Activated naive CD4-positive, alpha-beta T cell treated with anti-CD3 and anti-CD28 coated beads for 36 hours (primary cell): ENCODE measurements at places on chromosomes 5 and 9.

DNA sequence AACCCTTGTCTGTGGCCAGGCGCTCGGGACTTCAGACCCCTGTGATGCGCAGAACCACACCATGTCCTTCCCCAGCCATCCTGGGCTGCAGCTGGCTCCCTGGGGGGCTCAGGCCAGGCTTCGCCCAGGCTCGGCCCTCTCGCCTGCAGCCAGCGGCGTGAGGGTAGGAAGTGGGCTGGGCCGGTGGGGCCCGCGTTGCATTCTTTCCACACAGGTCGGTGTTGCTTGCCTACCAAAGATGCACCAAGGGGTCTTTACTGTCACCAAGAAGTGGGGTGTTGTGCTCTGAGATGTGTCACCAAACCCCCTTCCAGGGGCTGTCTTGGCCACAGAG lies 48.3 kb upstream of the RNF130 start:
- DNase-seq, result no peak

DNA sequence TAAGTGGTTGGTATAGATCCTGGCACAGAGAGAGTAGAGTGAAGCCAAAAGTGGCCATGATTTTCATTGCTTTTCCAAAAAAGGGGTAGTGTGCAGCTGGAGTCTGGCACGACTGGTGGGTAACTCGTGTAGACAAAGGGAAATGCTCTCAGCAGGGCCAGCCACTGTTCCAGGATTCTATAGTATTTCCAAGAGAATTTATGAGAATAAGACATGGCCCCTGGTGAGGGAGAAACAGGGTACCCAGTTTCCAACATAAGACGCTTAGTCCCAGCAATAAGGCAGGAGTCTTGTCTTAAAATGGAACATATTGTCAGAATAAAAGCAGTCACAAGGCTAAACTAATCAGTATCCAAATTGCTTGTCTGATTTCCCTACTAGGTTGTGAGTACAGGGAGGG lies 52.1 kb downstream of the NMUR2 start:
- DNase-seq, result no peak

GRCh38 chr5:106092455-106092854 lies 1578.3 kb downstream of the EFNA5 start:
- DNase-seq, result no peak

DNA sequence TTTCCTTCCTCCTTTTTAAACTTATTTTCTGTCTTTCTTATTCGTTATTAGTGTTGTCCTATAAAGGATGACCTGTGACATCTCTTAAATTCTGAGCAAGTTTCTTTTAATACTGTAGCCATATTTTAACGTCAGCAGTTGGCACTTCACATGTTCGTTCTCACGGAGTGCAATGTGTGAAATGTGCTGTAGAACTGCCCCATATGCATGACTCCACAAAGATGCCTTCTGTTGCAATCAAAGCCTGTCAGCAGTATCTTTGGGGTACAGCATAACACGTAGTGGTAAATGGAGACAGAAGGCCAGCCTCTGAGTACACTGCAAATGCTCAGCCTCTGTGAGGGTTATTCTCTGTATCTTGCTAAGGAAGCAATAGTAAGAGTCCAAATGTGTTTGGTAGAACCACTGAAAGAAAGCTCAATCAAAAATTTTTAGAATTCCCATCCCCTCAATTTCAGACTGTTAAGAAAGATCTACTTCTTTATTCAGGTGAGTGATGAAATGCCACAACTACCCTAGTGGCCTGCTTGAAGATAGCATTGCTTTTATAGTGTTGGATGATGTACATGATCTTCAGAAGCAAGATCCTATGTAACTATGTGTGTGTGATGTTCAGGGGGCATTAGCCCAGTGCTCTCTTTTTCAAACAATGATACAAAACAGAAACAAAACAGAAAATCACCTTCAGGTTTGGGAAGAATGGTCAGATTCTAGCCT lies 277.7 kb downstream of the TMEM167A start:
- DNase-seq, result no peak

DNA sequence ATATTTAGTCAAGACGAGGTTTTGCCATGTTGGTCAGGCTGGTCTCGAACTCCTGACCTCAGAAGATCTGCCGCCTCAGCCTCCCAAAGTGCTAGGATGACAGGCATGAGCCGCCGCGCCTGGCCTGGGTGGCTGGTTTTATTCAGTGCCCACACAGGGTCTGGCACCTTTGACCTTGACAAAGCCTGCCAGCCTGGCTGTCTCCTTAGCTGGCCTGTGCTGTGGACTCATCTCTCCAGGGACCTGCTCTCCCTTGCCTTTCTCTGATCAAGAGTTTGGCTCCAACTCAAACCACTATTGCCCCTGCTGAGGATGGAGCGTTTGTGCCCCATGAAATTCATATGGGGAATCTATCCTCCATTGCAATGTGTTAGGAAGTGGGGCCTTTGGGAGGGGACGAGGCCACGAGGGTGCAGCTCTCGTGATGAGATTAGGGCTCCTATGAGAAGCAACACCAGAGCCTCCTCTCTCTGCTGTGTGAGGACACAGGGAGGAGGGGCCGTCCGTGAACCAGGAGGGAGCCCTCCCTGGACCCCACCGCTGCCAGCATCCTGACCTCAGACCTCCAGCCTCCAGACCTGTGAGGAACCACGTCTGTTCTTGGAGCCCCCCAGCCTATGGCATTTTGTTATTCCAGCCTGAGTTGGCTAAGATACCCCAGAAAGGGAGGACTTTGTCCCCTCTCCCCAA lies 45.0 kb downstream of the MRPL36 start:
- DNase-seq, result no peak

DNA sequence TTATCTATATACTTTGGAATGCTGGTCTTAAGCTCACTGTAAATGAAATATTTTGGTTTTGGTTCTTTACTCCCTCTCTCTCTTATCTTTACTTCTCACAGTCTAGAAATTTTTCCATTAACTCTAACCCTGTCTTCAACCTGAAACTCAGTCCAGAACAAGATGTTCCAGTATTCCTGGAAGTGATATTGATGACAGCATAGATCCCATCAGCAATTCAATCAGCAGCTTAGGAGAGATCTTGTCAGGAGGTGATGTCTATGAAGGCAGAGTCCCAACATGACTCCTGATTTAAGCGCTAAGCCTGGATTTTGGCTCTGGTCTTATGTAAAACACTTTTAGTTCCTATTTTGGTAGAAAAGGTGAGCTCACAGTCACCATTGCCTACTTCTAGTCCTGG lies 52.6 kb downstream of the RFK start:
- DNase-seq, result no peak

GRCh38 chr5:16580382-16580781 lies 36.4 kb downstream of the RETREG1 start:
- no peak for DNase-seq

GRCh38 chr9:130308081-130308571 lies 42.6 kb downstream of the HMCN2 start:
- DNase-seq, result no peak

- DNase-seq, result no peak
These were observed 428.6 kb downstream of the PDE4D start for GRCh38 chr5:59464969-59465368.

GRCh38 chr5:151233616-151234085 lies 9.8 kb upstream of the CCDC69 start:
- DNase-seq, result no peak

- no peak for DNase-seq
These were observed 42.7 kb downstream of the ST8SIA4 start for GRCh38 chr5:100860407-100860806.

- DNase-seq, result no peak
These were observed 210.5 kb downstream of the GADD45G start for GRCh38 chr9:89815061-89815902.

GRCh38 chr5:61731946-61732314 lies 399.9 kb downstream of the ZSWIM6 start:
- no peak for DNase-seq

DNA sequence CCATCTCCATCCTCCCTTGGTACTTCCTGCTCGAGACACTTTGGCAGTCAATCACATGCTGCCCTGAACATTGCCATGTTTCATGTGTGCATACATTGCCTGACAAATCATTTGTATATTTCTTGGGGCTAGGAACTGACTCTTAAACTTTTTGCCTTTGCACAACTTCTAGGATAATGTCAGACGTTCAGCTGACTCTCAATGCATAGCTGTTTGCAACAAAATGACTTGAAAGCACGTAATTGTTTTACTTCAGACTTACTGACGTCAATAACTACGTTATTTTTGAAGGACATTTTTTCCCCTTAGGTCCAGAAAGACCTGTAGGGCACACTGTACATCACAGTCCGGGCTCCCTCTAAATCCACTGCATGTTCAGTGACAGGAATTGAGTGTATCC lies 37.4 kb upstream of the DAB2 start:
- no peak for DNase-seq

DNA sequence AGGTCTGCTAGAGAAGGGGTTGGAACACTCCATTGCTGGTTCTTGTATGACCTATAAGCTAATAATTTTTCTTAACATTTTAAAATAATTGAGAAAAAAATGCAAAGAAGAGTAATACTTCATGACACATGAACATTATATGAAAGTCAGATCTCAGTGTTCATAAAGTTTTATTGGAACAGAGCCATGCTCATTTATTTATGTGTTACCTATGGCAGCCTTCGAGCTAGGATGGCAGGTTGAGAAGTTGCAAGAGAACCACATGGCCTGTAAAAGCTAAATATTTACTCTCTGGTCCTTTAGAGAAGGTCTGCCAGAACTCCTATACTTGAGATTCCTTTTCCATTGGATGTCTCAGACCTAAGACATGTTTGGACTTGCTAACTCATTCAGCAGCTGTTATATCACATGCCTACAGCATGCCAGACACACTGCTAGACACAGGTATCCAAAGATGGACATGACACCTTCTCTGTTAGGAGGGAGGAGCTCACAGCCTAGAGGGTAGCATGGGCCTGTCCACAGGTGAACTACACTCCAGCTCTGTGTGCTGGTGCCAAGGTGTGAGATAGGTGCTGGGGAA lies 304.3 kb downstream of the ARHGAP26 start:
- no peak for DNase-seq

DNA sequence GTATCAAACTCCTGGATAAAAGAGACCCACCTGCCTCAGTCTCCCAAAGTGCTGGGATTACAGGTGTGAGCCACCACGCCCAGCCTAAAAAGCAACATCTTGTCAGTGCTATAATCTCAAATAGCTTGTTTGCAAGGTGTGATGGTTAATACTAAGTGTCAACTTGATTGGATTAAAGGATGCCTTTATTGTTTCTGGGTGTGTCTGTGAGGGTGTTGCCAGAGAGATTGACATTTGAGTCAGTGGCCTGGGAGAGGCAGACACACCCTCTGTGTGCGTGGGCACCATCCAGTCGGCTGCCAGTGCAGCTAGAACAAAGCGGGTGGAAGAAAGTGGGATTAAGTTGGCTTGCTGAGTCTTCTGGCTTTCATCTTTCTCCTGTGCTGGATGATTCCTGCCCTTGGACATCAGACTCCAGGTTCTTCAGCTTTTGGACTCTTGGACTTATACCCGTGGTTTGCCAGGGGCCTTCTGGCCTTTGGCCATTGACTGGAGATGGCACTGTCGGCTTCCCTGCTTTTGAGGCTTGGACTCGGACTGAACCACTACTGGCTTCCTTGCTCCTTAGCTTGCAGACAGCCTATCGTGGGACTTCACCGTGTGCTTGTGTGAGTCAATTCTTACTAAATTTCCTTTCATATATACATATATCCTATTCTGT lies 28.1 kb downstream of the TARS1 start:
- DNase-seq, result no peak

DNA sequence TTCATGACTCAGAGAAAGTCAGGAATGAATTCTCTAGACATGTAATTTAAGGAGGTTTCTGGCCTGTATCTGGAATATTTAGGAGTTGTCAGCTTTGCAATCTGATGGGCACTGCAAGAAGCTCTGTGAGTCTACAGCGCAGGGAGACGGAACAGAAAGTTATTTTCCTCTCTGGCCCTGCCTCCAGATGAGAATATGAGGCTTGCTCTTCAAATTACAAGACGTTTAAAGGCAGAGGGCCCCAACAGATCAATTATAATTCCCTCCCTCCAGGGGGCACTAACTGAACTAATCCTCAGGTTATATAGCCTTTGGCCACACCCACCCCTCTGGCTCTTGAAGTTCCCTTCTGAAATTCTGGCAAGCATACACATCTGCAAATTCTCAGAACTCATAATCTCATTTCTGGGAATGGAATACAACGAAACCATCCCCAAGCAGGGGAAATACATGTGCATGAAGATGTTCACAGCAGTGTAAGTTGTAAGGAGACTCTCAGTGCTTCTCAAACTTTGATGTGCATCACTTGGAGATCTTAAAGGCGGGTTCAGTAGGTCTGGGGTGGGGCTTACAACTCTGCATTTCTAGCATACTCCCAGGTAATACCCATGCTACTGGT lies 307.6 kb downstream of the CWC27 start:
- peak; percentile 65 for DNase-seq

DNA sequence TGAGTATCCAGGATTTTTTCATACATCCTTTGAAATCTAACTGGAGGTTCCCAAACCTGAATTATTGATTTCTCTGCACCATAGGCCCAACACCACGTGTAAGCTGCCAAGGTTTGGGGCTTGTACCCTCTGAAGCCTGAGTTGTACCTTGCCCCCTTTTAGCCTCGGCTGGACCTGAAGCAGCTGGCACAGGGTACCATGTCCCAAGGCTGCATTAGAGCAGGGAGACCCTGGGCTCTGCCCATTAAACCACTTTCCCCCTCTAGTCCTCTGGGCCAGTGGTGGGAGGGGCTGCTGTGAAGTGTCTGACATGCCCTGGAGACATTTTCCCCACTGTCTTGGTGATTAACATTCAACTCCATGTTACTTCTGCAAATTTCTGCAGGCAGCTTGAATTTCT lies 532.9 kb upstream of the NUDT12 start:
- no peak for DNase-seq

DNA sequence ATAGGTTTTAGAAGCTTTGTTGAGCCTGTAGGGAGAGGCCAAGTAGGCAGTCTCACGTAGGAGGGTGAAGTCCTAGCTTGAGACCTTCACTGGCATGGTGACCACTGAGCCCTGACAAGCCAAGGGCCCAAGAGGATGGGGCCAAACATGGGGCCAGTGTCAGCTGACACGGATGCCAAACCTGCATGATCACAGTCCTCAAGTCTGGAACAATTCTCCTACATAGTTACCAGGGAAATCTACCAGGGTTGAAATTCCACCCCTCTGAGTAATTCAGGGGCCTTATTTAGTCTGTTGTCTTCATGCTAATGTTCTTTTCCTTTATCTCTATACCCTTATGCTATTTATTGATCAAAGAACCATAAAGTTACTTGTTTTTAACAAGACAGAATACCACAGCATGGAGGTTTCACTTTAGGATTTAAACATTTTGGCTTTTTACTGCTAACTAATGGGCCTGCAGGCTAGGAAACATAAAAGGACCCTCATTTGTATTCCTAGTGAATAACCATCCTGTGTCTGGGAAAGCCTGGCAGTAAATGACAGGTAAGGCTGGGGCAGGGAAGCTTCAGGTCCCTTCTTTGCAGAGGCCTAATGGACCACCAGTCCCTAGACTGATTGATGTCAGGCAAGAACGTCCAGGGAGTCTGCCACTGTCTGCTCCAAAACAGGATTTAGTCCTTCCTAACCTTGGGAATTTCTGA lies 140.8 kb downstream of the FGF1 start:
- DNase-seq, result no peak

GRCh38 chr9:114988962-114989599 lies 58.7 kb upstream of the TNFSF8 start:
- peak; percentile 74 for DNase-seq
